ENCODE measurements at places on chromosomes 5 and 9.

- DNase-seq: no peak
Observed at GRCh38 chr5:63247651-63248050, 669.0 kb downstream of the LRRC70 start.

DNA sequence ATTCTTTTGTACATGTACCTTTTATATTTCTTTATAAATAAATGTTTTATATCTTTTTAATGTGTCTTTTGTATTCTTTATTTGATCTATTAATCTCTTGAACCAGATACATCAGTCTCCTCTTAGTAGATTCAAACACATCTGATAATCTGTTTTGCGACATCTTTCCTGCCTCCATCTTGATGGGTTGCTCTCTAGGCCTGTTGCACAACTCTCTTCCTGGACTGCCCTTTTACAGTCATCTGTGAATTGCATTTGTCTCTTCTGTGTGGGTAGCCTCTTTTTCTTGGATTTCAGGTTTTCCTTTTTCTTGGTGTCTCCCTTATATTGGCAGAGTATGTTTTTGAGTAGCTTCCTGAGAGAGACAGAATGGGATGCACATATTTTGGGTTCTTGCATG lies 6.2 kb downstream of the ZFYVE16 start:
- DNase-seq: no peak

GRCh38 chr5:39980056-39980455 lies 555.3 kb upstream of the DAB2 start:
- DNase-seq: no peak

DNA sequence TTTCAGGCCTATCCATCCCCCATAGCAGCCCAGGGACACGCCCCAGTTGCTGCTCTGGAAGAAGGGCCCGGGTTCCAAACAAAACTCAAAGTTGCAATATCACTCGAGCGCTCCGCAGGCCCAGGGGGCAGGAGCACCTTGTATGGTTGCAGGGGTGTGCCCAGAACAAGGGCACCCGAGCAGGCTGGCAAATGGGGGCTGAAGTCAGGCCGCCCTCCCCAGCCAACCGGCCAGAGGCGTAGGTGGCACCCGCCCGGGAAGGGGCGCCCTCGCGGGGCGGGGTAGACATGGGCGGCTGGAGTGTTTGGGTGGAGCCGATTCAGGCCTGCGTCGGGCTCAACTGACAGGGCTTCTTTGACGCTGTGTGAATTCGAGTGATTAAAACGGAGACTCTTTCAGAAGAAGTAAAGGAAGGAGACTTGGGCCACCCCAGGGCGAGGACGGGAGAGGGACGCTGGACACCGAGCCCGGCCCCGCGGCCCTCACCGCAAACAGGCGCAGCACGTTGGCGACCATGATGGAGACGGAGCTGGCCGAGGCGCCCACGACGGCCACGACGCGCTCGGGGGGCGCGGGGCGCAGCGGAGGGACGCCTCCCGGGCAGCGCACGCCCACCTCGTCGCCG lies 1.1 kb downstream of the GRM6 start:
- no peak for DNase-seq

GRCh38 chr5:72587661-72588308 lies 80.6 kb upstream of the ZNF366 start:
- no peak for DNase-seq

- DNase-seq: no peak
Observed at GRCh38 chr9:85743275-85744128, 1.7 kb upstream of the AGTPBP1 start.

DNA sequence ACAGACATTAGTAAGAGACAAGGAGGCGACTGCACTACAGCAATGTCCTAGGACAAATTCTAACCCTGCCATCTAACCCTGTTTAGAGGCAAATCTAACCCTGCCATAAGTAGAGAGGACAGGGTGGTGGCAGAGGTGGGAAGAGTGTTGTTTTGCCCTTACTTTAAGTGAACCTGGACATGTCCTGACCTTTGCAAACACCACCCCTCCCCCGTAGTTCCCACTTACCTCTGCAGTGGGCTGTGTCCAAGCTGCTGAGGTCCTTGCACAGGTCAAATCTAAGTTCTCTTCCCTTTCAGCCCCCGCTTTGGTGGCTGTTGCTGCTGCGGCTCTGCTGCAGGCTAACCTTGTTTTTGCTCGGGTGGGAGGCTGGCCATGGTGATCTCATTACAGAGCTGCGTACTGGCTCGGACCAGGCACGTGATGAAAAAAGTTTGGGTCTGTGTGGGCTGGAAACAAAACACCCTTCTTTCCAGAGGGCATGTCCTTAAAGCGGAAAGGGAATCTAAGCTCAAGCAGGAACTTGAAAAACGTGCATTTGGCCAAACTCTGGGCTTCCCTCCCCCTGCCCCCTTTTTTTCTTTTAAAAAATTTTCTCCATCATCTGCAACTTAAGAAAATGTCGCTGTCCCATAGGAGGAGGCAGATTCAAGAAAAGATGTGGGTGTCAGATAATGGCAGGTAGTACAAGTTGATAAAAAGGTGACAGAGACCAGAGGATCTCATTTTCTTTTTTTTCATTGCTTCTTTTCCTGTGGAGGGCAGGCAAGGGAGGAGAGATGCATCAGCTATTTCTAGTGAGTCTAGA lies at the start of gene FAXDC2:
Gene FAXDC2 (minus strand): TSS at position 349 of the 808 bp plus-strand sequence. CDS start 12,425 bp downstream, outside the sequence.
- no peak for DNase-seq

GRCh38 chr5:166947045-166947444 lies 1344.4 kb upstream of the WWC1 start:
- DNase-seq: no peak

DNA sequence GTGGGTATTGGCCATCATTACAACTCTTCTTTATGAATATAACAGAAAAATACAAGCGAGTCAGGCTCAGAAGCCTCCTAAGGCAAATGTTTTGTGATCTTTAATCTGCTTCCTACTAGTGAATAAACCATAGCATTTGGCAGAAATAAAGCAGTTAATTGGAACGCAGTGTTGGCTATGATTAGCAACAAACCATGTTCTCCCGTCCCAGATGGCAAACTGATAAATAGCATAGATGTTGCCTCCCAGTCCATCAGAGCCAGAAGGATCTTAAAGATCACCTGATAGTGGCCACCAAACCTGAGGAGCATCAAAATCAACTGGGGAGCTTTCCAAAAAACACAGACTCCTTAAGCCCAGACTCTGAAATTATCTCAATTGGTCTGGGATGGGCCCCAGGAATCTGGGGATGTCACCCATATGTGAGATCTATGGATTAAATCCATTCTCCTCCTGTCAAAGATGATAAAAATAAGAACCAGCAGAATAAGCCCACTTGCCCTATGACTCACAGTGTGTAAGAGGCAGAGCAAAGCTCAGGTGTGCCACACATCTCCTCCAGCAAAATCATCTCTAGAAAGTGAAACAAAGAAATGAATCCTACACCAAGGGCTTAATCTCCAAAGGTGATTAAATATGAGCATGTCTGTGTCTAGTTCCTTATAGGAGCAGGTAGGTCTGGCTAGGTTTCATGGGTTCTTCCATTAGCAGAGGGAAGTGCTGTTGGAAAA lies 50.3 kb downstream of the APBA1 start:
- no peak for DNase-seq

DNA sequence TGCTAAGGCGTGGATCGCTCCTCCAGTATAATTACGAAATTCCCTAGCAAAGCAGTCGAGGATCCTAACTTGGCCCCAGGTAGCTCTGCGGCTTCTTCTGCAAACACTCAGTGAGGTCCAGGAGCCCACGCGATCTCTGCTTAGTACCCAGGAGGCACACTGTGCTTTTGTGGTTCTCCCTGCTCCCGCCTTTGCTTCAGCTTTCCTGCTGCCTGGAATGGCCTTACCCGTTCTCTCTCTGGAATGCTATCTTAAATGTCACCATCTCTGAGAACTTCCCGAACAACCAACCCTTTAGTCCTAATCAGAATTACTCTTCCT lies 639 bp downstream of the INVS start:
- no peak for DNase-seq

- DNase-seq: no peak
Observed at GRCh38 chr5:134071614-134072207, 42.8 kb upstream of the TCF7 start.

DNA sequence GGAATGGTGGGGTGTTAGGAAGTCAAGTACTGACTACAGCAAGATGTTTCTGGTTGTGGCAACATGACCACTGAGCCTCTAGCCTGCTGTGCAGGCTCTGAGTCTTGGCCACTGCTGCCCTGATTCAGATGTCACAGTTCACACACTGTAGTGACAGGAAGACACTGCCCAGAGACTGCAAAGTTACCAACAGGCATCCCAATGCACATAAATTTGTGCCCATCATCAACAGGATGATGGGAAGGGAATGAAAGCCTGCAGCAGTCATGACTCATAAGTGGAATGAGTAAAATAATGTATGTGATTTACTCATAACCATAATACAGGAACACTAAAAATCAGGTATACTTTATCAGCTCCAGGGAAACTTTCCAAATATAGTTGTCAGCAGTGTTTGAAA lies 251.6 kb upstream of the HAPLN1 start:
- DNase-seq: no peak

GRCh38 chr5:58002323-58002722 lies 457.6 kb downstream of the PLK2 start:
- DNase-seq: no peak

- no peak for DNase-seq
Observed at GRCh38 chr5:50929174-50929573, 262.7 kb downstream of the PARP8 start.

DNA sequence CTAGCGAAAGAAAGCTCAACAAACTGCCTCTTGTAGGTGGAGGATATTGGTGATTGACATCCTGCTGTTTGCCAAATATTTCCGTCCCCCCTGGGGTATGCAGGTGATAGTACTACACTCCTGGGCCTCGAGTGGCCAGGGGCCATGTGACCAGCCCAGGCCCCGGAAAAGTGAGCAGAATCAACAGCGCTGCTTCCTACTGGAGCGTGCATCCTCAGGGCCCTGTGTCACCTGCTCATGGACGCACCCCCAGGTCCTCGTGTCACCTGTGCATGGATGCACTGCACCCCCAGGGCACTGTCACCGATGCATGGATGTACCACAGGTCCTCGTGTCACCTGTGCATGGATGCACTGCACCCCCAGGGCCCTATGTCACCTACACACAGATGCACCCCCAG lies 43.8 kb downstream of the ADAMTS16 start:
- DNase-seq: no peak

DNA sequence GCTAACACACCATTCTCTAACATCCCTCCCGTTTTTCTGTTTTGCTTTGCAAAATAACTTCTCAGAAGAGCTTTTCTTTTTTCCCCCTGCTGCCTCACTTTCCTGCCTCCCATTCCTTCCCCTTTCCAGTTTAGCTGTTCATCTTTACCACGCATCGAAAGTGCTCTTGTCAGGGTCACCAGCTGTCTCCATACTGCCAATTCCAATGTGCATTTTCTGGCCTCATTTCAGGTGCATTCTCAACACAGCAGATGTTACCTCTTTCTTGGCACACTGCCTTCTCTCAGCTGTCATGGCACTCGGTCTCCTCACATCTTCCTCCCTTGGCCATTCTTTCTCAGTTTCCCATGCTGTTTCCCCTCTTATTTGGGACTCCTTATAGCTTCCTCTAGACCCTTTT lies 9.5 kb downstream of the ARSK start:
- no peak for DNase-seq

GRCh38 chr9:12695474-12695873 lies 2.3 kb downstream of the TYRP1 start:
- DNase-seq: no peak

GRCh38 chr9:75483636-75484035 lies 395.3 kb downstream of the OSTF1 start:
- no peak for DNase-seq

DNA sequence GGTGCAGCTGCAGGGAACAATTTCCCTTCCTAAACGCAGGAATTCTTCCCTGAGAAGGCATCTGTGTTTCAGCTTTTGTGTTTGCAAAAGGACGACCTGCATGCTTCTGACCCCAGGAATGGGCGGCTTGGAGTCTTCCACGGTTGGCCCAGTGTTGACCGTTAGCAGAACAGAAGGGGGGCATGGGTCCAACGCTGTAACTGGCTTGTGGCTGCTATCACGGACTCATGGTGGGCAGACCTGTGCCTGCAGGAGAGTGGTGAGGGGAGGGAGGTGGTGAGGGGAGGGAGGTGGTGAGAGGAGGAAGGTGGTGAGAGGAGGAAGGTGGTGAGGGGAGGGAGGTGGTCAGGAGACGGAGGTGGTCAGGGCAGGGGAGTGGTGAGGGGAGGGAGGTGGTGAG lies 388.6 kb upstream of the IRX4 start:
- DNase-seq: no peak

GRCh38 chr9:137278721-137279711 lies 1.5 kb downstream of the TOR4A start:
- no peak for DNase-seq

DNA sequence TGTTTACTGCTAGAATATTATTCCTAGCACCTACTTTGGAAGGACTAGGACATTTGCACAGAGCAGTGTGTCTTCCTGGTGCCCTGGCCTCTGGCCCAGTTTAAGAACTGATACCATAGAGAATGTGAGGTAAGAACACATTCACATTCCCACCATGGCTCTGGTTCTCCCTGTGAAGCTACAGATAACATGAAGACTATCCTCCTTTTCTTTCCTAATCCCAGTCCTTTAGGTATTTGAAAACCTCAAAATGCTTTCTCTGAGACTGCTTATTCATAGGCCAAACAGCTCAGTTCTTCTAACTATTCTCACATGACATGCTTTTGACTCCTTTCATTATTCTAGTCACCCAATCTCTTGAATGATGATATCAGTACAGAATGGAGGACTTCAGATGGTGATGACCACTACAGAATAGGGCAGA lies 11.9 kb downstream of the FAM219A start:
- no peak for DNase-seq

GRCh38 chr5:116402235-116402634 lies 172.4 kb downstream of the SEMA6A start:
- no peak for DNase-seq

DNA sequence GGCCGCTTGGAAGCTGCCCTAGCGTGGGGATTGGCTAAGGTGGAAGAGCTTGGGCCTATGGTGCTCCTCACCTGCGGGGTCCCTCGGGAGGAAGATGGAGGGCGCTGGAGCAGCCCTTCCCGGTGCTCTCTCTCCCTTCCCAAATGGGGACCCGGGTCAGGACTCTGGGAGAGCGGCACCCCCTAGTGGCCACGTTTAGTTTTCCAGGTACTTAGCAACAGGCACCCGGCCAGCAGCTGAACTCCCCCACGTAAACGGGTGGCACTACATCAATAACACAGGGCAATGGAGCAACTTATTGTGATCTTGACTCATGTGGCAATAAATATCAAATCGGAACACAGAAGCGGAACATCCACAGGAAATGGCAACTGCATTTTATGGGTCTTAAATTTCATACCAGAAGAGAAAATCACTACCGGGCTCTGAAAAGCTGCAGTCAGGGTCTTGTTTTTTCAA lies 316.6 kb downstream of the AGTPBP1 start:
- DNase-seq: no peak

- DNase-seq: no peak
Observed at GRCh38 chr9:20623748-20624124, 1.4 kb upstream of the MLLT3 start.

GRCh38 chr5:64144425-64145215 lies 21.0 kb upstream of the RNF180 start:
- DNase-seq: no peak
